SIG-M5 (cell line): ENCODE measurements at places on chromosomes 6 and 20.

DNA sequence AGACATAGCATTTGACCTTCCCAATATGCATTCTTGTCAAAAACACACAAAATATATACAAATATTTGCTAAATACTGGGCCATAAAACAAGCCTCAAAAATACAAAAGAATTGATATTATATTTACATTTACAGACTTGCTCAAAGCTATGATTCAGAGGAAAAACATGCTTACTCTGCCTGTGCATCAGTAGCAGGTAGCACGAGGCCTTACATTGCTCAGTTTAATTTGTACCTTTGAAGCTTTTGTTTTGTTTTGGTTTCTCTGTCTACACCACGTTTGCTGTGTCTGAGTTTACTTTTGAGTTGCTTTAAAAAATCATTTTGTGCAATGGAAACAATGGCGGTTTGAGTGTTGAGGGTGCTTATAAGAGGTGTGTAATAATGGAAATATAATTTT is 99.3 kb downstream of the PHF3 start:
- DNase-seq = no peak

DNA sequence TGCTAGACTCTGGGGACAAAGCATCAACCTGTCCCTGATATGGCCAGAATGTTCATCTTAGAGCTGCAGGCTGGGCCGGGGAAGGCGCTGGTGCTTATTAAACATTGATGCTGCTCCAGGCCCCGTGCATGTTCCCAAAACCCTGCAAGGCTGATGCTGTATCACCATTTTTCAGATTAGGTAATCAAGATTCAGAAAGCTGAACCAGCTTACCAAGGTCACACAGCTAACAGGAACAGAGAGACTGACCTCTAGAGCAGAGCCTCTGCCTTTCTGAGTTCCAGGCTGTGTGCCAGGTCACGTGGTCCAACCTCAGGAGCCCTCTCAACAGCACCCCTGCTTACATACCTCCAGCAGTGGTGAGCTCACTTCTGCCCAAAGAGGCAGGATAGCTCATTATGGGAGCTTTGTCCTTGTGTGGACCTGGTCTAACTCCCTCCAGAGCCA is 16.1 kb upstream of the VSTM2L start:
- DNase-seq = no peak

GRCh38 chr6:122645256-122645655 is 35.1 kb downstream of the PKIB start:
- DNase-seq = no peak

- DNase-seq = no peak
These were observed 191.6 kb downstream of the DST start for GRCh38 chr6:56450882-56451739.

- no peak for DNase-seq
These were observed 67.0 kb downstream of the DNAAF9 start for GRCh38 chr20:3340443-3340842.

DNA sequence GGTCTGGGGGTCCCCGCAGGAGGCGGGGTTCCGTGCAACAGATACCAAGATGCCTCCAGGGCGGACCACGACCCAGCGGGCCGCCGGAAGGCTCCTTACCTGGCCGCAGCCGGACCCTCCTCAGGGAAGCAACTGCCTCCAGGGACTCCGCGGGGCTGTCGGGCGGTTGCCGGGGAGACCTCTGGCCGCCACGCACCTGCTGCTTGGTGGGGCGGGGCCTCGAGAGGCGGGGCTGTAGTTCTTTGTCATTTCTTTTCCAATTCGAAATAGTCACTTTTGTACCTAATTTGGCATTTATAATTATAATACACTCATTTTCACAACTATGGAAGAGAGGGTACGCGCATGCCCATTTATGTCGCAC is 647 bp downstream of the AK9 start:
- no peak for DNase-seq

DNA sequence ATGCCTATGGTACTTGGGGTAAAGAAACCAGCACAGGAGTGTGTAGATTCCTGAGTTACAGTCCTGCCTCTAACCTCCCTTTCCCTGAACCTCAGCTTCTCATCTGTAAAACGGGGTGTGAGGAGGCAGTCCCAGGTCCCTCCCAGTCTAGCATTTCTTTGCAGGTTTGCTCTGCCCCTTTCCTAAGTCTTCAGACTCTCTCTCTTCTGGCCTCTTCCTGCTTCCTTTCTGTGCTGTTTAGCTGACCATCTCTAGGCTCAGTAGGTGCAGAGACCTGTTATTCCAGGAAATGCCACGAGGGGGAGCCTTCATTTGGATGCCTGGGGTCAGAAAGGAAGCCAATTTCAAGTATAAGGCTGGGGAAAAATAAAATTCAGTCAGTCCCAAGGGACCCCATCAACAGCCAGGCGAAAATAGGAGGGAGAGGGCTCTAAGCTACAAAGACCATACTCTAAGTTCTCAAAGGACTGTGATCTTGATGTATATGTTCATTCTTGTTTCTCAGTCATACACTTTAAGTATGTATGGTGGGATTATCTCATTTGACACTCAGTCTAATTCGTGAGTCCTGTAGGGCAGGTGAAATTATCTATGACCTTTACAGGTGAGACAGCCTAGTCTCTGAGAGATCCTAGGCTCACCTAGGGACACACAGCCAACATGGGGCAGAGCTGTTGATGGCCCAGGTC is 89.1 kb downstream of the NCR2 start:
- DNase-seq = no peak

GRCh38 chr6:138162111-138162954 is 594 bp downstream of the ARFGEF3 start:
- no peak for DNase-seq

DNA sequence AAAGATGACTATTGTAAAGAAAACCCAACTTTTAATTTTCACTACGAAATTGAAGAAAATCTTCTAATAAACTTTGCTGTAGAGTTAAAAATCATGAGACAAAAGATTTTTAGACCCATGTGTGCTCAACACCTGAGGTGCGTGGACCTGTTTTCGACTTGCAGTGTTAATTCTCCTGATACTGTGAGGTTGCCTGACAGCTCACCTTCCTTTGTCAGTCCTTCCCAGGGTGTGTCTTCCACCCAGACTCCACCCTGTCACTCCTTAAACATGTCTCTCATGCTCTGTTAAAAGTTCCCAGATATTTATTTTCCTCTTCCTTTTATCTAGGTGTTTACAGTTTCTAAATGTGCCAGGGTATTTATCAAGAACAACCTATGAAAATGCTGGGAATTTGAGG is 151.3 kb upstream of the NT5E start:
- no peak for DNase-seq

DNA sequence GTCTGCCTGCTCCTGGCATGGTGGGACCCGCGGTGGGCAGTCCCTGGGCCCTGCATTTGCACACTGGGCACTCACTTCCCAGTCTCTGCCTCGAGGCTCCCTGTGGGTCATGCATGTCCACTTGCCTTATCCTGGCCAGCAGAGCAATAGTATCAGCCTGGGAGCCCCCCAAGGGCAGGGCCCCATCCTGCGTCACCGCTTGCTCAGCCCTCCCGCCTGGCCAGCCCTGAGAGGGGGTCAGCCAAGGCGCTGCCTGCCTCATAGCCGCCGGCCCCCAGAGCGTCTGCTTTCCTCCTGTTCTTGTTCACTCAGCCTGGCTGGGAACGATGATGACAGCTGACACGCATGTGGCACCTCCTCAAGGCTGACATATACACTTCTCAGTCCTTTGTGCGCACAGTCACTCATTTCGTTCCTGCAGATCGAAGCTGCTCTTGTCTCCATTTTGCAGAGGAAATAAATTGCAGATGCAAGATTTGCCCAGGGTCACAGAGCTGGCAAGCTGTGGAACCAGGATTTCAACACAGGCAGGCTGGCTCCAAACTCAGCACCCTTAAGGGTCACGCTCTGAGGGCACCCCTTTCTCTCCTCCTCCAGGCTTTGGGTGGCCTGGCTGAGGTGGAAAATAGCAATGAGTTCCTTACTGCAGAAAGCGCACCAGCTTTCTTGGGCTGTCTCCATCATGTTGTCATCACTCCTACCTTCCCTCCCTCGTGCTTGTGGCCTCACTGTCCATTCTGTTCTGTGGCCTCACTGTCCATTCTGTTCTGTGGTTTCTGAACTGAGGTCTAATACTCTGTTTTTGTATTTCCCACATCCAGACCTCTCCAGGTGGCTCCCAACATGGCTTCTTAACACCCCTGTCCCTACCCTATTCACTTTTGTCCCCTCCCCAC is 17.2 kb downstream of the KCNK17 start:
- no peak for DNase-seq

DNA sequence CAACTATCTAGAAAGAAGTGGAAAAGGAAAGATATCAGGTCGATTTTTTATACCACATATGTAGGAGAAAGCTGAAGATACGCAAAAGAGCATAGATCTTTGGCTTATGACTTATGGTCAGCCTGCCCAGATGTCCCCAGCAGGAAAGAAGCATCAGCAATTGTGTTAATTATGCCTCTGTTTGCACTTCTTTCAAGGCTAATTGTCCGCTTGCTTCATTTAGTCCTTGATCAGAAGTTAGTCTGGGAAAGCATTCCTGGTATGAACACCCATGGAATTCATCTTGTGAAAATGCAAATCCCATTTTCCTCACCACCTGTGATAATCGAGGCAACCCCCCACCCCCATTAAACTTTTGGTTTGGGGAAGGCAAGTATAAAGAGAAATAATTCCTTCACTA is 62.8 kb downstream of the ATP9A start:
- DNase-seq = no peak

DNA sequence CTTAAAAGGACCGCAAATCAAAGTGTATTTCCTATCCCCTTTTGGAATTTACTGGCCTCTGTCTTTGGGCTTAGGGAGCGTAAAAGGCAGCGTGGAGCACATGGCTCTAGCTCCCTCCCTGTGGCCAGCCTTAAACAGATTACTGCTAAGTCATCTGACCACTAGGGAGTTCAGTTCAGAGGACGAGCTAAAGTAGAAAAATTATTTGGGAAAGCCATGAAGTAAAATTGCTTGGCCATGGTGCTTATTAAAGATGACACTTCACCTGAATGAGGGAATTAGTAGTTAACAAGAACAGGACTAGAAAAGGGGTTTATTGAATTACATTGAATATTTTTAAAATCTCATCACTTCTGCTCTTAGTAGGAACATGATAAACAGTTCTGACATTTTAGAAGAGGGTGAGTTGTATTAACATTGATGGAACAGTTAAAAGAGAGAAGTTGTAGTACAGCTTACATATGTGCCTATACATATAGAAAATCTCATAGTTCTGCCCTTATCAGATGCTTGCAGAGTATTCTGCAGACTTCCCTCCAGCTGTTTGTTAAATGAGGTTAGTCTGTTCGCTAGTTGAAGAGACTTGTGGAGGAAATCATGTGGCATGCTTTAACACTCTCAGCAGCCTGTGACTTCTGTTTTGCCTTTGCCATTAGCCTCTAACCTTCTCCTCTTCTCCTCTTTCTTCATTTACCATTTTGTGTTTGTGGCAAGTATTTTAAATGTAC is 31.2 kb upstream of the MAPK13 start:
- no peak for DNase-seq
